ENCODE measurements at places on chromosomes 2 and 18. TPM values are rescaled to one million over a fixed set of nuclear protein-coding genes. Genes with fewer than 3 reads are reported as not detected.

Gene LYPD1
- total RNA-seq = not detected

Gene DSEL
- 1.6 TPM for total RNA-seq

Gene HAAO
- total RNA-seq = not detected

Gene XIRP2
- total RNA-seq = not detected

Gene TRIM43
- total RNA-seq = not detected

All from hair follicular keratinocyte (primary cell).